Ovary (tissue), 10 donors: ENCODE measurements at places on chromosomes 7 and 10.
A peak's percentile ranks its signal among the peaks of the same experiment; 100 is the strongest.

GRCh38 chr10:4683137-4683536 lies 142.9 kb upstream of the AKR1E2 start:
- no peak overlapping the region for H3K4me3 ChIP-seq
- no peaks in the 10 kb centered on the region for H3K27me3 ChIP-seq
- no peak for DNase-seq
- no peak overlapping the region for H3K27ac ChIP-seq
- H3K4me1 ChIP-seq, result peaks cover 2% of the 10 kb centered on the region

- H3K4me3 ChIP-seq, result no peak overlapping the region
- DNase-seq, result no peak
- no peak overlapping the region for H3K27ac ChIP-seq
- no peaks in the 10 kb centered on the region for H3K27me3 ChIP-seq
These were observed 100.8 kb downstream of the NRP1 start for GRCh38 chr10:33233635-33234034.

- H3K36me3 ChIP-seq, result no peaks in the 10 kb centered on the region
- no peak within 1 kb of the TSS for H3K27ac ChIP-seq
- no peaks in the 10 kb centered on the region for H3K4me1 ChIP-seq
- no peaks in the 10 kb centered on the region for H3K27me3 ChIP-seq
- peak within 1 kb of the TSS; percentile 42 for H3K4me3 ChIP-seq
These were observed at the start of gene HDAC9 for GRCh38 chr7:18495412-18496340. Gene HDAC9, plus strand, starts transcription at chr7:18495749. Its CDS starts 554 bp downstream, at chr7:18496303.

DNA sequence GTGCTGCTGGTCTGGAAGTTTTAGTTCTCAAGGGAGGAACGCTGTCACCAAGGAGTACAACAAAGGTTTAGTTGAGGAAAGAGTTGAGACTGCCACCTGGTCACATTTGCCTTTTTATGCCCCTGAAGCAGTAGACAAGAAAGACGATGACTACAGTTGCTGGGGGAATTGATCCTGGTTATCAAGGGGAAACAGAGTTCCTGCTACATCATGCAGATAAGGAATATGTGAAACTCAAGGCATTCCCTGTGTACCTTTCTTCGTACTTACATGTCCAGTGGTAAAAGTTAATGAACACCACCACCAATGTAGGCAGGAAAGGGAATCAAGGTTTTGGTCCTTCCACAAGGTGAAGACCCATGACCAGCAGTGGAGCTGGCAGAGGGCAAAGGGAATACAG lies 31.8 kb downstream of the SLC35B4 start:
- H3K27ac ChIP-seq, result no peak overlapping the region
- no peak overlapping the region for H3K4me3 ChIP-seq
- H3K36me3 ChIP-seq, result no peaks in the 10 kb centered on the region
- no peaks in the 10 kb centered on the region for H3K4me1 ChIP-seq

DNA sequence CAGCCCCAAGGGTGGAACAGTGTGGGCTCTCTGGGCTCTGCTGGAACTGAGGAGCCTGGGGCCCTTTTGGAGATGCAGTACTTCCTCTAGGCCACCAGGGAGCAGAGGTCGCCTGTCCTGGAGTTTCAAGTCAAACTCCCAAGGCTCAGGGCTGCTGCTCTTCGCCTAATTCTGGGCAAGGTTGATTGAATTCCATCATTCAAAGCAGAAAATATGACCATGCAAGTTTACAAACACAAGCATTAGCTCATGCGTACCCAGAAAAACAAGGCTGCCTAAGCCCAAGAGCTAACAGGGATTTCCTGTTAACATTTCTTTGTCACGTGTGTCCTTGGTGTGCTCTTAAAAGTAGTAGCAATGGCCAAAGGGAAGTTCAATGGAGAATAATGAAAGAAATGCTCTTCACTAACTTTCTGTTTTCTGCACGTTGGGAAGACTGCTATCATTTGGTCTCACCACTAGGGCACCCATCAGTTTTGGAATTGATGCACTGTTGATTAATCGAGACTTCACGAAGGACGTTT lies 20.1 kb downstream of the LDB3 start:
- H3K4me3 ChIP-seq, result no peak overlapping the region
- no peaks in the 10 kb centered on the region for H3K27me3 ChIP-seq
- H3K36me3 ChIP-seq, result no peaks in the 10 kb centered on the region
- H3K27ac ChIP-seq, result no peak overlapping the region
- peak; percentile 67 for DNase-seq
- peaks cover 19% of the 10 kb centered on the region for H3K4me1 ChIP-seq

DNA sequence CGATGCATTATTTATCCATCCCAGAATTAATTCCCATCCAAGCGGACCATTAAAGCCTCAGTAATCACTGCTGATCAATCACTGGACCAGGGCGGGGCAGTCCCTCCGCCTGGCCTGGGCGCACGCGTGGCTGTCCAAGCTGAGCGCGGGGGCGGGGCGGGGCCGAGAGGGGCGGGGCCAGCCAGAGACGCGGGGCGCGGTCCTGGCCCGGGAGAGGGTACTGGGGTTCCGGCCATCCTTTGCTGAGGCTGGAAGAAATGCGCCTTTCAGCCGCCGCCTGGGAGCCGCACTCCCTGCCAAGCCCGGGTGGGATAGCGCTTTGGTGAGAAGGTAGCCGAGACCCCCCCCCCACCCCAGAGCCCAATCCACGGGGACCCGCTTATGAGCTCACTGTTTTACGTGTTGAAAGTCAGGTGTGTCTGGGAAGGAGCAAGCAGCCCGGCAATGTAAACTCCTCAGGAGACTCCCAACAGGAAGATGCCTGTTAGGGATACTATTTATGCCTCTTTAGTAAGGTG lies at the start of gene ARHGAP22:
ARHGAP22 (minus strand) TSS at position 83 of the 518 bp plus-strand sequence. CDS start 277 bp downstream, outside the sequence.
- no peaks in the 10 kb centered on the region for H3K27me3 ChIP-seq
- DNase-seq, result peak; percentile 25
- peaks cover 7% of the 10 kb centered on the region for H3K4me1 ChIP-seq
- H3K4me3 ChIP-seq, result peak within 1 kb of the TSS; percentile 35

DNA sequence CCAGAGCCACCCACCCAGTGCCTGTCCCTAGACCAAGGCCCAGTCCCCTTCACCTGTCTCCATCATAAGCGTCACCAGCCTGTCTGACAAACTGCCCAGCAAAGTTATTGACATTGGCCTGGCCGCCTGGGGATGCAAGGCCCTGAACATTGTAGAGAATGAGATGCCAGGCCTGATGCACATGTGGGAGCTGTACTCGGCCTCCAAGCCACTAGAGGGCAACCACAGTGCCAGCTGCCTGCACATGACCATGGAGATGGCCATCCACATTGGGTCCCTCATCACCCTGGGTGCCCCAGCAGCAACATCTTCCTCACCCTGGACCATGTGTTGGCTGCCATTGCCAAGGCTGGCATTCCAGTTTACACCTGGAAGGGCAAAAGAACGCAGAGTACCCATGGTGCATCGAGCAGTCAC lies 63.7 kb upstream of the ANTXRL start:
- H3K4me3 ChIP-seq, result no peak overlapping the region
- H3K4me1 ChIP-seq, result no peaks in the 10 kb centered on the region
- H3K27ac ChIP-seq, result no peak overlapping the region

DNA sequence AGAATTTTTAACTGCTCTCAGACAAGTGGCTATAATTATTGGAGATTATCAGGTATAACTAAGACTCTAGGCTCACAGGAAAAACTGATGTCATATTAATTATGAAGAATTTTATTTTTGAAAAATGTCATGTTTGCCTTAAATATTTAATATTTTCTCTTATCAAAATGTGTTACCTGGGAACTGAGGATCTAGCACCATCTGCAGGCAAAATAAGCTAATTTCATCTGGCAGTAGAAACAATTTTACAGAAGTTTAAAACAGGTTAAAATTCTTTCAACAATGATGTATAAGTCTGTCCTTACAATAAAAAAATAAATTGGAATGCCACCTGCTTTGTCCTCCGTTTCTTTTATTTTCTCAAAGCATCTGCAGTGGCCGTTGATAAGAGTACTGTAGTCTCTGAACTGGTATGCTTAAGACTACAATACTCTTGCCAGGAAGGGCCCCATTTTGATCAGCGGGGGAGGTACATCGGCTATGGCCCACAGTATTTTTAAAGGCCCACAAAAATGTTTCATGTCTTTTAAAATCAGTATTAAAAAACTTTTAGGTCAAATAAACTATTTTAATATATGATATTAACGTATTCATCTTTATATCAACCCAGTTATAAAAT lies 81.3 kb downstream of the VWDE start:
- H3K4me1 ChIP-seq, result no peaks in the 10 kb centered on the region
- H3K36me3 ChIP-seq, result no peaks in the 10 kb centered on the region
- no peaks in the 10 kb centered on the region for H3K27me3 ChIP-seq
- no peak overlapping the region for H3K4me3 ChIP-seq
- H3K27ac ChIP-seq, result no peak overlapping the region
- DNase-seq, result no peak

DNA sequence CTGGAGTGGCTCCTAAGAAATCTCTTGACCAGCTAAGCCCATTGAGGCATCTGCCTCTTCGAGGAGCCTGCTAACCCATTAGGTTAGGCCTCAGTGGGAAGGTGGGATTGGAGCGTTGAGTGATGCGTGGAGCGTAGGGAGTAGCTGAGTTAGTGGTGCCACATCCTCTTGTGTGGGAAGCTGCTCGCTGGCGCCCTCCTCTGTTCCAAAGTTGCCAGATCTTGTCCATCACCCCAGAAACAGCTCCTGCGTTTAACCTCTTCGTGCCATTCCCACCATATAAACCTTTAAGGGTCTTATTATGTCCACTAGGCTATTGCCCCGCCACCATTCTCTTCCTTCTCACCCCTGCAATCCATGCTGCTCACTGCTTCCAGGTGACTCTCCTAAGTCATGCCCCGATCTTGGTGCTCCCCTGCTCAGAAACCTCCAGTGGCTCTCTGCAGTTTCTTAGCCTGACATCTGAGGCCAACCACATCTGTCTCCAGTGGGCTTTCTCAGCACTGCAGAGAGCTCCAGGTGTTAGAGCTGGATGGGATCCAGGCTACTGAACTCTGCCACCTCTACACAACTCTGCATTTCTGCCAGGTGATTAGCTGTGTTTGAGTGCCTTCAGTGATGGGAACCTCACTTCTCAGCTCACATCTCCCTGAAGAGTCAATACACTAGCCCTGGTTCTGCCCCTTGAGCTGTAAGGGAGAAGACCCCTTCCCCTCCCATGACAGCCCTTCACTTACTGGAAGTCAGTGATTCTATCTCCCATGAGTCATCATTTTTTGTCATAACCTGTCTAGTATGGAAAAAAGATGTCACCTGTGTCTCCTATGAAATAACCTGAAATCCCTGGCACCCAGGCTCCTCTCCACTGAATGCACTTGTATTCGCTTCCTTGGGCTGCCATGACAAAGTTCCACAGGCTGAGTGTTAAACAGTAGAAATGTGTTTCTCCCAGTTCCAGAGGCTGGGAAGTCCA lies 65.0 kb upstream of the FGFR2 start:
- DNase-seq, result no peak
- H3K4me3 ChIP-seq, result no peak overlapping the region
- no peak overlapping the region for H3K27ac ChIP-seq
- H3K4me1 ChIP-seq, result peaks cover 5% of the 10 kb centered on the region
- no peaks in the 10 kb centered on the region for H3K36me3 ChIP-seq

DNA sequence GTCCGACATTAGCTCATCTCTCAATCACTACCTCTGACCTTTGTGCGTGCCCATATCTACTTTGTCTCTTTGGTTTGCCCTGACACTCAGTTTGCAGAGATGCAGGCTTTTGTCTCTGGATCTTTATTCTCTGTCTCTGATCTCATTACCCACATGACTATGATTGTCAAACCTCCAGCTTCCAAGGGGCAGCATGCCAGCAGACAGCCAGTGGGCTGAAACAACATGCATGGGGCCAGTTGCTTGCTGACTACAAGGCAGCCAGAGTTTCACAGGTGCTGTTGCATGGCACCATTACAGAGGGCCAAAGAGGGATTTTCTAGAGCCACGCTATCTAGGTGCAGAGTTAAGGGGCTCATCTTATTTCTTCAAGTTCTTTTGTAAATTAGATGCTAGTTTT lies 146.2 kb downstream of the SPAG6 start:
- H3K36me3 ChIP-seq, result no peaks in the 10 kb centered on the region
- DNase-seq, result no peak
- H3K27me3 ChIP-seq, result no peaks in the 10 kb centered on the region
- no peaks in the 10 kb centered on the region for H3K4me1 ChIP-seq

DNA sequence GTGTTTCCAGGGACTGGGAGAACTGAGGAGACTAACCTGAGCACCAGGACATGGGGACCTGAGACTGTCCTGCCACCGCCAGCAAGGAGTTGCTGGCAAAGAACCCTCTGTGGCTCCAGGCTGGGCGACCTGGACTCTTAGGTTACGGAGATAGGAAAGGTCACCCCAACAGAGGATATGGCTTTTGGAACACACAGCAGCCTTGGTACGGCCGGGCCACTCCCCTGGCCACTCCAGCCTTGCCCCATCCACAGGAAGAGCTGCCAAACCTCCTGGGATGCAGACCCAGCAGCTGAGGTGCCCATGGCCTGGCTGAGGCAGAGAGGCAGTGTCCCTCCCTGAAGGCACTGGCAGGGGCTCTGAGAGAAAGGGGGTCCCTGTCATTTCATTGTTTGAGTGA lies 137.8 kb downstream of the OAT start:
- H3K27me3 ChIP-seq, result no peaks in the 10 kb centered on the region
- no peak for DNase-seq
- H3K4me3 ChIP-seq, result no peak overlapping the region
- H3K36me3 ChIP-seq, result no peaks in the 10 kb centered on the region
- no peak overlapping the region for H3K27ac ChIP-seq

DNA sequence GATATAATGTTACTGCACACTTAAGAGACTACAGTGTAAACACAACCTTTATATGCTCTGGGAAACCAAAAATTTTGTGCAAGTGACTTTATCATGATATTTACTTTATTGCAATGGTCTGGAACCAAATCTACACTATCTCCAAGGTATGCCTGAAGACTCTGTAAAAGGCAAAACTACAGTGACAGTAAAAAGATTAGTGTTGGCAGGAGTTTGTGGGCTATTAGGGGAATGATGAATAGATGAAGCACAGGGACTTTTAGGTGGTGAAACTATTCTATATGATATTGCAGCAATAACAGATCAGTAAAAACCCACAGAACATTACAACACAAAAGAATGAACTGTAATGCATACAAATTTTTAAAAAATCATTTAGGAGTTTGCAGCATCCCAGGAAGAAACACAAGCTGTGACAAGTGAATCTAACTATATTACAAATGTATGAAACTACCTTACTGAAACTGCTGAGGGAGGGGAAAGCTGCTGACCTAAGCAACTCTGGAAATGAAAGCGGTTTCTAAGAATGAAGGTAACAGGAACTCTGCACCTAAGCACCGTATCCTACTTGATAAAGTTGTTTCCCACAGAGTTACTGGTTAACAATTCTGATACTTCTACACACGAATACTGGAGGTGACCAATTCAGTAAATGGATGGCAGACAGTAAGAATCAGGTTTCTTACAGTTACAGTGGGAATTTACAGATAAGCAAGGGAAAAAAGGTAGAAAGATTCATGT lies 82.6 kb downstream of the ATE1 start:
- H3K4me3 ChIP-seq, result no peak overlapping the region
- no peak overlapping the region for H3K27ac ChIP-seq

DNA sequence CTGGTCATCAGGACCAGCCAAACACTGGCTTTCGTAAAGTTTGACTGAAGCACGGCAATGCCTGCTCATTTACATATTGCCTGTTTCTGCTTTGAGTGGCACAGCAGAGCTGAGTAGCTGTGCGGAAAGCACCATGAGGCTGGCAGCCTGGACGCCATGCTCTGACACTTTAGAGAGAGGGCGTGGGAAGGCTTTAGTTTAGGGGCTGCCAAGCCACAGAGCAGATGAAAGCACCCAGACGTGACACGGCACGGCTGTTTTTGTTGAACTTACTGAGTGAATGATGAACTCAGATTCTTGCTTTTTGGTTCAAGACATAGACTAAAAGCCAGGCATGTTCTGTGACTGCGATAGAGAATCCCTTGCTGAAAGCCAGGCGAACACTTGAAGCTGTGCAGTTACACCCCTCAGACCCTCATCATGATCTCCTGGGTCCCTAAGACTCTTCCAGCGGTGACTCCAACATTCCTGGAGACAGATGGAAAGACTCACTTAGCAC lies 182.1 kb downstream of the ZMYND11 start:
- H3K27me3 ChIP-seq, result no peaks in the 10 kb centered on the region
- no peak overlapping the region for H3K27ac ChIP-seq
- H3K4me3 ChIP-seq, result no peak overlapping the region
- H3K4me1 ChIP-seq, result peaks cover 5% of the 10 kb centered on the region
- H3K36me3 ChIP-seq, result no peaks in the 10 kb centered on the region
